A549 (cell line): ENCODE measurements at places on chromosomes 6 and 20.

- no peak for DNase-seq
Measured at GRCh38 chr6:99195986-99196655, 153.4 kb downstream of the FAXC start.

- no peak for DNase-seq
Measured at GRCh38 chr6:112482373-112482772, 135.2 kb downstream of the RFPL4B start.

GRCh38 chr6:16921399-16922110, 160.3 kb upstream of the ATXN1 start:
- DNase-seq: no peak

DNA sequence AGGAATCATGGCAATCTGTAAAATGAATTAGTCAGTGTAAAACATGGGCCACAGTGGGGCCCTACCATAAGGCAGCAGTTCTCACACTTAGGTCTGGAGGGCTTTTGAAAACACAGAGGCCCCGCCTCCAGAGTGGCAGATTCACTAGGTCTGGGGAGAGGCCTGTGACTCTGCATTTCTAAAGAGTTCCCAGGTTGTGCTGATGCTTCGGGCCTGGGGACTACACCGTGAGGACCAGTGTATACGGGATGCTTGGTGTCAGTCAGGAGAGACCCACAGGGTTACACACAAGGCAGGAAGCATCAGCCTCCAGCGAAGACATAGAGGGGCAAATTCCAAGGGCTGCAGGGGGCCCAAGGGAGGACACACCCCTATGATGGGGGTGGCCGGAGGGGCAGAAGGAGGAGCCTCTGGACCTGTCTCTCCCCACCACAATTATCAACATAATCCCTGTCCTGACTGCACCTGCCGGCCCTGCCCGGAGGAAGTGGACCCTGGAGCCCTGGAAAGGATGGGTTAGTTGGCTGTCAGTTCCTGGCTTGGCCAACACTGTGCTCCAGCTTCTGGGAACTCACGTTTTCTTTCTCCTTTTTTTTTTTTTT, 46.7 kb downstream of the FGD2 start:
- DNase-seq: no peak

DNA sequence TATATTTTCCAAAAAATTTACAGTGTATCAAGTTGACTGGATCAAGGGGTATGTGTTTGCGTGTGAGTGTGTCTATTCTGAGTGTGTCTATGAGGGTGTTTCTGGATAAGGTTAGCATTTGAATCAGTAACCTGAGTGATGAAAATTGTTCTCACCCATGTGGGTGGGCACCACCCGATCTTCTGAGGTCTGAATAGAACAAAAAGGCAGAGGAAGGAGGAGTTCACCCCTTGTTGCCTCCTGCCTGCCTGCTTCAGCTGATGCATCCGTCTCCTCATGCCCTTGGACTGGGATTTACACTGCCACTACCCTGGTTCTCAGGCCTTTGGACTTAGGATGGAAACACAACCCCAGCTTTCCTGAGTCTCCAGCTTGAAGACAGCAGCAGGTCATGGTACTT, 13.7 kb upstream of the PRND start:
- no peak for DNase-seq

DNA sequence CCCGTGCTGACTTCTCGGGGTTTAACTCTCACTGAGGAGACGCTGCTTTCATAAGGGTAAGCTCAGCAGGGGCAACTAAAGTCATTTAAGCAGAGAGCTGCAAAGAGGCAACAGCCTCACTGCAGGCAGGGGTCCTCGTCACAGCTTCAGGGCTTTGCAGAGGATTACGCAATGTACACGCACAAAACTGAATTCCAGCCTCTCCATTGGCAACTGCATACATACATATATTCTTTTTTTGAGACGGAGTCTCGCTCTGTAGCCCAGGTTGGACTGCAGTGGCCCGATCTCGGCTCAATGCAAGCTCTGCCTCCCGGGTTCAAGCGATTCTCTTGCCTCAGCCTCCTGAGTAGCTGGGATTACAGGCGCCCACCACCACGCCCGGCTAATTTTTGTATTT, 2.4 kb downstream of the GMEB2 start:
- no peak for DNase-seq

- no peak for DNase-seq
Measured at GRCh38 chr6:2213086-2213485, 32.3 kb downstream of the GMDS start.

GRCh38 chr6:163416557-163417253, 2.2 kb downstream of the QKI start:
- DNase-seq: peak; percentile 75

DNA sequence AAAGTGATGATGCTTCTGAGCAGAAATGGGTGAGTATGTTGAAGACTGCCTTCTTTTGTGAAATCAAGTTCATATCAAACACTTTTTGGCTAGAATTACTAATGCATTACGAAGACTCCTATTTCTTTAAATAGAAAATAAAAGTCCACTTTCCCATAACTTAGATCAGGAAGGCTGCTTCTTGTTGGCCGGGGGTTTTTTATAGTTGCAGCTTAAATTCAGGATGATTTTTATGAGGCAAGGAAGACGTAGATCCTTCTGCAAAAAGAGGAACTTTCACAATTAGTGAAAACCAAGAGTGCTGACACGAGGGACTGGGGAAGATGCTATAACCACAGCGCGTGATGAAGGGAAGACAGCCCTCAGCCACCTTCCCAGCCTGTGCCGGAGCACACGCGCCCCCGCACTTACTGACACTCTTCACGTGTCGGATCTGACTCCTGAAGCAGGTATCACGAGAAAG, 206.1 kb upstream of the PRDM1 start:
- DNase-seq: no peak

- no peak for DNase-seq
Measured at GRCh38 chr6:108677357-108677756, 116.6 kb downstream of the FOXO3 start.

DNA sequence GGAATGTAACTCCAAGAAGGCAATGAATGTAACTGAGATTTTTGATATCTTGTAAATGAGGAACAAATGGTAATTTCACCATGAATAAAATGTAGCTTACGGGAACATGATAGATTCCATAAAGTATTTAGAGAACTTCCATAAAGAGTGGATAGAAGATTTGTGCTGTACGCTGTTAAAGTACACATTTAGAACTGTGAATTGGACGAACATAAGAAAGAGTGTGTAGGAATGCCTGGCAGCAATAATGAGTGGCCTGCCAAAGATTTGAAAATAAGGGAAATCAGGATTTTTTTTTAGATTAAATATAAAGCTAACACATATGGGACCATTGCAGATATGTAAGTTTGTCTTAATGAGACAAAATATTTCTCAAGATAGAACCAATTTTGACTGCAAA, 1153.3 kb upstream of the EYS start:
- DNase-seq: no peak

DNA sequence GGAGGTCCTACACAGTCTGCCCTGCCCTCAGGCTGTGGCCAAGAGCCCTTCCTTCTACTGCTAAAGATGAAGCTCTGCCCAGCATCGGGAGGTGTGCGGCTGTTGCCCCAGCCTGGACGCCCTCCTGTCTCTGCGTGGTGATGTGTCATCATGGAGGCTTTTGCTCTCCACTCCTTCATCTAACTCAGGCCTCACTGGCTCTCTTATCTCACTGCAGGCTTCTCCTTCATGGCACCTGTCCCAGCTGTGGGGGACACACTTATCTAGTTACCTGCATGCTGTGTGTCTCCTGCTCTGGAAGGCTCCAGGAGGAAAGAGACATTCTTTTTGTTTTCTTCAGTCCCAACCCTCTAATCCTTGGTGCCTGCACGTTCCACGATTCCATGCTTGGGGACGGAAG, 89.1 kb downstream of the PSMG4 start:
- DNase-seq: no peak

DNA sequence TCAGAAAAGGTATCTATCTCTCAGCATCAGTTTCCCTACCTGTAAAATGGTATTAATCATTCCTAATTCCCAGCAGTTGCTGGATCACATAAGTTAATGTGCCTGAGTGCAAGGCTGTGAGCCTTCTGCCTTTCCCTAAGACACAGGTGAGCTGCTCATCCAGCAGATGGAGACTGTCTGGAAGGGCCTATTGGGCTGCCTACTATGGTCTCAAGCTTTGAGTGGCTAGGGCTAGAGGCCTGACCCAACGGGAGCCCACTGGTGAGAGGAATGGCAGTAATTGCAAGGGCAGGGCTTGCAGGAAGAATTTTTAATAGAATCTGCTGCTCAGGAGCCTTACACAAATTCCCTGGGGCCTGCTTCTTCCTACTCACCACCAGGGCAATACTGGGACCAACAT, 4.3 kb downstream of the KHDC1 start:
- DNase-seq: no peak
